Fibroblast of skin of left quadriceps (primary cell): ENCODE measurements at places on chromosomes 13 and 19.
A peak's percentile ranks its signal among the peaks of the same experiment; 100 is the strongest.

DNA sequence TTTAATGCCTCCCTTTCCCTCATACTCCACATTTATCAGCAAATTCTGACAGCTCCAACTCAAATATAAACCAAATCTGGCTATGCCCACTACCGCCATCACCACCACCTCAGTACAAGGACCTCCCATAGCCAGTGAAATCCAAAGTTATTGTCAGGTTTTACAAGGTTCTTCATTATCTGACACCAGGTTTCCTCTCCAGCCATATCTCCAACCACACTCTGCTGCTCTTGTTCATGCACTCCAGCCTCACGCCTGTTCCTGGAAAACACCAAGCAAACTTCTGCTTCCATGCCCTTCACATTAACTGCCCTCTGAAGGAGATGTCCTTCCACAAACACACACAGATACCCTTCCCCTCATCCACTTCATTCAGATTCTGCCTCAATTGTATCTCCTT, 102.2 kb upstream of the MIR17HG start:
- no peak for DNase-seq

DNA sequence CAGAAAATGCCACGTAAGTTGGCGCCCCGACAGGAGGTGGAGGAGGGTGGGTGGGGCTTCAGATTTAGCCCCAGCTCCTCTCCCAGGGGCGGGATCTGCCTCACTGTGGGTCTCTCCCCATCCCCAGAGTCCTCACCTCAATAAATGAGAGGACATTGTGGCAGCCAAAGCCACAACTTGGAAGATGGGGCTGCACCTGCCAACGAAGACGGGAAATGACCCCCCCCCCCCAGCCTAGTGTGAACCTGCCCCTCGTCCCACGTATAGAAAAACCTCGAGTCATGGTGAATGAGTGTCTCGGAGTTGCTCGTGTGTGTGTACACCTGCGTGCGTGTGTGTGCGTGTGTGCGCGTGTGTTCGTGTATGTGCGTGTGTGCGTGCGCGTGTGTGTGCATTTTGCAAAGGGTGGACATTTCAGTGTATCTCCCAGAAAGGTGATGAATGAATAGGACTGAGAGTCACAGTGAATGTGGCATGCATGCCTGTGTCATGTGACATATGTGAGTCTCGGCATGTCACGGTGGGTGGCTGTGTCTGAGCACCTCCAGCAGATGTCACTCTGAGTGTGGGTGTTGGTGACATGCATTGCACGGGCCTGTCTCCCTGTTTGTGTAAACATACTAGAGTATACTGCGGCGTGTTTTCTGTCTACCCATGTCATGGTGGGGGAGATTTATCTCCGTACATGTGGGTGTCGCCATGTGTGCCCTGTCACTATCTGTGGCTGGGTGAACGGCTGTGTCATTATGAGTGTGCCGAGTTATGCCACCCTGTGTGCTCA, 1.5 kb upstream of the TRAPPC5 start:
- no peak for DNase-seq

GRCh38 chr13:99652141-99652540, 150.9 kb downstream of the TM9SF2 start:
- DNase-seq, result no peak

- DNase-seq, result no peak
Observed at GRCh38 chr13:74101436-74101835, 32.8 kb downstream of the KLF12 start.

- peak; percentile 21 for DNase-seq
Observed at GRCh38 chr19:7177926-7178325, 108.4 kb downstream of the ZNF557 start.

DNA sequence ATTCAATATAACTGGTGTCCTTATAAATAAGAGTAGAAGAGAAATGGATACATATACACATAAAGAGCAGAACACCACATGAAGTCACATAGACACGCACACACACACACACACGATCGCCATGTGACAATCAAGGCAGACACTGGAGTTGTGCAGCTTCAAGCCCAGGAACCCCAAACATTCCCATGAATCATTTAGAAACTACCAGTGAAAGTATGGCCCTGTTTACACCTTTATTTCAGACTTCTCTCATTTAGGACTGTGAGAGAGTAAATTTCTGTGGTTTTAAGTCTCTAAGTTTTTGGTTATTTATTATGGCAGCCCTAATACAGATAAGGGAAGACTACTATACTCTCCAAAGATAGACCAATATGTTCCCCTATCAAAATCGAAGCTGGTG, 20.4 kb upstream of the TNFSF13B start:
- DNase-seq, result no peak

DNA sequence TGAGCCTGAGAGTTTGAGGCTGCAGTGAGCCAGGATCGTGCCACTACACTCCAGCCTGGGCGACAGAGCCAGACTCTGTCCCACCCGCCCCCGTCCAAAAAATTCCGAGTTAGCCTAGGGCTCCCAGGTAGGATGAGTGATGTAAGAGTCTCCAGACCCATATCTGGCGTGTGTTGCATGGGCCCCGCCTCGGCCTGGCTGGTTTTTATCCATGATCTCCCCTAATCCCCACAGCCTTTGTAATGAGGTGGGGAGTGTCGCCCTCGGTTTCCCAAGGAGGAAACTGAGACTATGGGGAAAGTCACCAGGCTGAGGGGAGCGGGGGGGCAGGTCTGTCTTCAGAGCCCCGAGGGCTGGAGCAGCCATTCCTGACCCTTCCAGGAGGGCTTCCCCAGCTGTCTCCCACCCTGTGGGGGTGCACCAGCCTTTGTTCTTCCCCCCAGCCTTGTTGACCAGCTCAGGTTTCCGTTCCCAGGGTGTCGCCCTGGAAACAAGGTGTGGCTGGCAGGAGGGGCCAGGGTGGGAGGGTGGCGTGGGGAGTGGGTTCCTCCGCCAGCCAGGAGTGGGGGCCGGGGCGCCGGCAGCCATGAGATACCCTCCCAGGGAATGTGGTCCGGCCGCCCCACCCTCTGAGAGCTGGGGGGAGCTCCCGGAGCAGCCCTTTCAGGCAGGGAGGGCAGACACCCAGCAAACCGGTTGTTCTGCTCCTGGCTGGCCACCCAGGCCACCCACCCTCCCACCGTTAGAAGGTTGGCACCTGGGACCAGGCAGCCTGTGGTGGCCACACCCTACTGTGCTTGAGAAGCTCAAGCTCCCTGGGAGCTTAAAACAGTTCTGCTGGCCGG, 11.5 kb downstream of the MYH14 start:
- no peak for DNase-seq

DNA sequence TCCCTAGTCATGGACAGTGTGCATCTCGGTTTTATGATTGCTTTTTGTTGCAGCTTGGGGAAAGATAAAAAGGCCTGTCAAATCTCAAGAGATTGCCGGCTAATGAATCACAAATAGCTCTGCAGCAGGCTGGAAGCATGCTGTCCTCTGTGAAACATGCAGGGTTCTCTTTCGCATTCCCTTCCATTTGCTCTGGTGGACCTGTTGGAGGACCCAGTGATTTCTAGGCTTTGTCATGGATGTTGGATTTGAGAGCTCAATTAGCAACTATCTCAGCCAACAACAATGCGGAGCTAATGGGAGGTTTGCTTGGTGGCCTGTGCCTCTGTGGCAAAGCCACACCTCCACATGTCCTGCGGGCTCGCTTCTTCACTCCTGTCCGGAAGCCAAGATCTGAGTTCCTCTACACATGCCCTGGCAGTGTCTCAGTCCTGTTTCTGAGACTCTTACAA, 418.1 kb upstream of the ARGLU1 start:
- DNase-seq, result peak; percentile 25

DNA sequence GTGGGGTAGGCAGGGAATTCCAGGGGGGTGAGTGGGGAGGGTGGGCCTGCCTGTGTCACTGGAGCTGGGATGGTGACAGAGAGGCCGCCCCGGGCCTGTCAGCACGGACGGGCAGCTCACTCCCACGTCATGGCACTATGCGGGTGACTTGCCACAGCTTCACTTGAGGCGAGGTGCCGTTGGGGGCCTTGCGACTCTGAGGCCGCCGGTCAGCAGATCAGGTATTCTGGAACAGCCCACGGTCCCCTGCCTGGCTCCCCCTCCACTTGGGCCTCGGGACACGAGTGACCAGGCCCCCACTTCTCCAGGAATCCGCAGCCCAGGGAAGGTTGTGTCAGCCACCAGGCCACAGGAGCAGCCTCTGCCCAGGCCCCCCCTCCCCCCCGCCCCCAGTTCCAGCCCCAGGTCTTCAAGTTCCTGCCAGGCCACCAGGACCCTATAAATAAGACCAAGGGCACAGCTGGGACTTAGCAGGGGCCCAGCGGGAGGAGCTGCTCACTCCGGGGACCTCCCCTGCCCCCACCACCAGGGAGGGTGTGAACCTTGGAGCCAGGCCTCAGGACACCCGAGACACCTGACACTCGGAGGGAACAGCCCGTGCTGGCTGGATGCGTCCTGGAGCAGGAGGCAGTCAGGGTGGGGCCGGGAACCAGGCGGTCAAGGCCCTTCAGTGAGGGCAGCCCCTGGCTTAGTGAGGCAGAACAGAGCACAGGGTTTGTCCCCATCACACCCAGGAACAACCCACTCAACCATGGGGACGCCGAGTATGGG, 2.7 kb upstream of the MIDN start:
- no peak for DNase-seq

- DNase-seq, result no peak
Observed at GRCh38 chr19:31589109-31589508, 239.9 kb upstream of the TSHZ3 start.

DNA sequence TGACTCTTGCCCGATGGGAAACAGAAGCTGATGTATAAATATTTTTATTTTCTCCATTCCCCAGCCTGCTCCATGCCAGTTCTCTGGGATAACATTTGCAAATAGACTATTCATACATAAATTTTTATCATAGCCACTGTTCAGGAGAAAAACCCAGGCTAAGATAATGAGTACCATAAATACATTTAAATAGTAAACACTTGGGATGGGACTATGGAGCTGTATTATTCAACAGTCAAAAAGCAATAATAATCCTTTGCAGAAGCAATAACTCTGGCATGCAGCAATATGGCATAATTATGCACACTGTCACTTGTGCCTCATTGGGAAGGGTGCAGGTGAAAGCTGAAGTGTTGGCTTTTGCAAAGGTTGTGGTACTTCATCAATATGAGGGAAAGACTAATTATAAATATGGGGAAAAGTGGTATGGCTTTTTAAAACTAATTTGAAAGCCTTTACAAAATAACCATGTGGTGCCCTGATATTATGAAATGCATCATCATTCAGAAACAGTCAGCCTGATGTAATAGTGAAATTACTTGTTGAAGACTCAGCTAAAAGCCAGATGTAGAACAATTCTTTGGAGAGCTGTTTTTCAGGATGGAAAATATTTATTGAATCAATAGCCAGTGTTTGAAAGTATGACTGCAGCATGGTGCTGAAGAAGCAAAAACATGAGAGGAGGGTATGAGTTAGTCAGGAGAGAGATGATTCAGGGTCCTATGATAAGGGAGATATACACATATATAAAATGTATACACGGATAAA, 2476.7 kb downstream of the PCDH9 start:
- DNase-seq, result peak; percentile 22

DNA sequence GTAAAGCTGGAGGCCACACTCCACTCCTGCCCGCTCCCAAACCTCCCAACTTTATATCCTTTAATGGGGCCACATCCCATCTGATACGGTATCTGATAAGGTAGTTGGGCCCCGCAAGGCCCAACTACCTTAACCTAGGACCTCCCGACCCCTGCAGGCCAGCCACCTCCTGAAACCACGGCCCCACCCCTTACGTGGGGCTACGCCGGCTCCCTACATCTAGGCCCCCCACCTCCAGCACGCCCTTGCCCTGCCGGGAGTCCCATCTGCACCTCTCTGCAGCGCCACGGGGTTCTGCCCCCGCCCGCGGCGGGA, 2.2 kb downstream of the IGFLR1 start:
- DNase-seq, result no peak

- no peak for DNase-seq
Observed at GRCh38 chr13:26457212-26457611, 100.3 kb upstream of the WASF3 start.

- DNase-seq, result no peak
Observed at GRCh38 chr19:369256-369655, 24.7 kb upstream of the MIER2 start.

DNA sequence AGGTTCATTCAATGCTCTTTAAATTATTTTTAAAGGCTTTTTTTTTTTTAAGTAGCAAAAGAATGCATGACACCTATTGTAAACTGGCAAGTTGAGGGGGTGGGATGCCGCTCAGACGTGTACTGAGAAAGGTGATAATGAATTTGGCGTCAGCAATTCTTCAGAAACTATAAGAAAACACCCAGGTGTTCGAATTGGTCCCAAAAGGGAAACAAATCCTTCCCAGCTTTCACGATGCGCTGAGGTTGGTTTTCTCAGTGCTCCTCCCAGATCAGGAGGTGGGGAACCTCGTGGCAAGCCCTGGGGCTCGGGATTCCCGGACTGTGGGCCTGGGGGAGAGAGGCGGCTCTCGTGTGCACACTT, 543 bp upstream of the FAM124A start:
- no peak for DNase-seq

DNA sequence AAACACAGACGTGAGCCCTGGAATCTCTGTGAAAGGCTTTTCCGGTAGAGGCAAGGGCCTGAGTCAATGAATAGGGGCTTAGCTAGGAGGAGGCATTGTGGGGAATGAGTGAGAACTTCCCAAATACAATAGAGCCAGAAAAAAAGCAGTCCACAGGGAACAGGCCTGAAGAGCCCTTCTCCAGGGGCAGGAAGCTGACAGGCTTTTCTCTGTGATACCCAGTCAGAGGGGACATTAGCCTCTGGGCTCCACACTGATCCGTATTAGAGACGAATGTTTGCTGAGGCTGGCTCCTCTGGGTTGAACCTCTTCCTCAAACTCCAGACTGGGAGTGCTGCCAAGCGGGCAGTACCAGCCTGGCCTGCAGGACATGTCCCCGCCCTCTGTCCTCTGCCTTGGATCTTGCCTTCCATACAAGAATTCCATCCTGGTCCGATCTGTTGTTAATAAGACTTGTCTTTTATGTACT, 2.3 kb downstream of the DHRS12 start:
- DNase-seq, result no peak

GRCh38 chr13:20608438-20609020, 41.6 kb downstream of the IFT88 start:
- no peak for DNase-seq
